ENCODE measurements at places on chromosomes 5 and 9.

GRCh38 chr5:175778951-175779503 lies 92.4 kb upstream of the CPLX2 start:
- no peak for DNase-seq

- DNase-seq: no peak
These were observed 12.4 kb downstream of the PTTG1 start for GRCh38 chr5:160434022-160434531.

DNA sequence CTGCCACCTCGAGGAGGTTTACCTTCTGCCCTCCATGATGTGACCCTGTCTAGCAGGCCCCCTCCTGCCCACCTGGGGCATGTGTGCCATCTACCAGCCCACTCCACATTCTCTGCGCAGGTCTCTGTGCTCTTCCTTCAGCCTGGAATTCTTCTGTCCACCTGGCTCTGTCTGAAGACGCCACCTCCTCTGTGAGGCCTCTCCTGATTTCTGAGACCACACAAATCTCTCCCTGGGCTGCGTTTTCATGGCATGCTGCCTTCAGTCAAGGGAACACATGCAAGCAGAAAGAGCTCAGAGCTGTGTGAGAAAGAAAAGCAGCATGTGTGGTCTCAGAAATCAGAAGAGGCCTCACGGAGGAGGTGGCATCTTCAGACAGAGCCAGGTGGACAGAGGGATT lies 22.1 kb downstream of the FOXE1 start:
- DNase-seq: no peak

GRCh38 chr5:123000731-123001130 lies 35.8 kb downstream of the PPIC start:
- no peak for DNase-seq

DNA sequence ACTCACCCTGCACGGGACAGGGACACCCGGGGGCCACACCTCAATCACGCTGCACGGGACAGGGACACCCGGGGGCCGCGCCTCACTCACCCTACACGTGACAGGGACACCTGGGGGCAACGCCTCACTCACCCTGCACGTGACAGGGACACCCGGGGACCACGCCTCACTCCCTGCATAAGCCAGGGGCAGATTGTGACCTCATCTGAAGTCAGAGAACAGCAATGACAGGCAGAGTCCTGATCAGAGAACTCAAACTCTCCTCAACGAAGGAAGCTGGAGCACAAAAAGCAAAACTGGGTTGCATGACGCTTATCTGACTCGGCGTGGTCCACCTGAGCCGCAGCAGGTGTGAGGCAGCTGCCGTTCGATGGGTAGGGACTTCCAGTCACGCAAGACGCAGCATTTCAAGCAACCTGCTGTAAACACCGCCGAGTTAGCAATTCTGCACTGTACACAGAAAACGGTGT lies 3.2 kb downstream of the TERT start:
- DNase-seq: no peak

GRCh38 chr5:61052882-61053281 lies 107.9 kb downstream of the NDUFAF2 start:
- DNase-seq: peak; percentile 85

- DNase-seq: no peak
These were observed 261.8 kb downstream of the CTNND2 start for GRCh38 chr5:11642438-11642837.

GRCh38 chr5:179906294-179906794 lies 1.4 kb downstream of the TBC1D9B start:
- no peak for DNase-seq

DNA sequence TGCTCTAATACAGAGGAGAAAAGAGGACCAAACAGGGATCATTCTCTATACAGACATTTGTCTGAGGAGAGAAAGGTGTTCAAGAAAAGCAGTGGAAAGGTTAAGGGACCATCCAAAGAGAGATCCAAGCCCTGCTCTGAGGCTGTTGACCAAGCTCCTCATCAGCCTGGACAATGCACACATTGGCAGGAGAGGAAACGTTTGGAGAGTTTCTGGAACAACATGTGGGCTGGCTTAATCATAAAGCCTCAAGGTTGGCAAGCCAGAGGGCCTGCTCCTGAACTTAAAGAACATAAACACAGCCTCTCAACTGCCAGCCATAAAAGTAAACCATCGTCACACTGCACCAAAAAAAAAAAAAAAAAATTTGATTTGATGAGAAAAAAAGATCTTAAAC lies 184.4 kb upstream of the SLC12A2 start:
- DNase-seq: no peak

DNA sequence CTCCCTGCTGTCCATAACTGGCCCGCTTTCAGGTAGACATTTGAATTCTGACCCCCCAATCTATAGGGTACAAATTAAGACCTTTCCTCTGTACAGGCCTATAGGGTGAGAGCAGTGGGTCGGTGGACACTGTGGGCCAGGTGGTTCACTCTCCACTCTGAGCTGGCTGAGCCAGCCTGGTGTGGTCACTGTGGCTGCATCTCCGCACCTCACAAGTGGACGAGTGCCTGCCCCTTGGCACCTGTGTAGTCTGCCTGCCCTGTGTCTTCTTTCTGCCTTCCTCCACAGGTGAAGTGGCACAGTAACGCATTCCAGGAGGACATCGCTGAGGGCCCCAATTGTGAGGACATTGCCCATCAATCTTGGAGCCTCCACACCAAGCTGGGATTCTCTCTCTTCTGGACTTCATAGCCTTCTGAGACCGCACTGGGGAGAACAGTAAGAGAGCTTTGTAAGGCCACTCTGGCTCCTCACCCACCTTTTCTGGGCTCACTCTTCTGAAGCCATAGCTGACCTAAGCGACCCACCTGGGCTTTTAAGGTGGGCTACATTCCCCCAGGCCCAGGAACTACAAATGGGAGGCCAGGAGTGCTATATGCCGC lies 33.5 kb upstream of the JADE2 start:
- DNase-seq: no peak

DNA sequence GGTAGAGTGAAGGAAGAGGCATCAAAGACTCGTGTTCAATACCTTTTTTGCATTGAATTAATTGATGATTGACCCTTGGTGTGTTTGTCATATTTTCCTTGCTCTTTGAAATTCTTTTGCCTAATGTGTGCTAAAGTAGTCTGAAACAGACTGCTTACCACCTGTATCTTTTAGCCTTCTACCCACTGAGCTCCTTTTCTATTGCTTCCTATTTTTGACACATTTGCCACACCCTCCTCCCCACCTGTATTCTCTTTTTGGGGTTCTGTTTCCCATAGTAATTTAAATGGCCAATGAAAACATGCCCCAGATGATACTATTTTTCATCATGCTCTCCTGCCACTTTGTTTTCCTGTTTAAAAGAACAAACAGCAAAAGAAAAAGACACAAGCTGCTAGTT lies 78.5 kb downstream of the ZCCHC7 start:
- no peak for DNase-seq

GRCh38 chr5:14174230-14174636 lies 31.1 kb downstream of the TRIO start:
- peak; percentile 64 for DNase-seq

DNA sequence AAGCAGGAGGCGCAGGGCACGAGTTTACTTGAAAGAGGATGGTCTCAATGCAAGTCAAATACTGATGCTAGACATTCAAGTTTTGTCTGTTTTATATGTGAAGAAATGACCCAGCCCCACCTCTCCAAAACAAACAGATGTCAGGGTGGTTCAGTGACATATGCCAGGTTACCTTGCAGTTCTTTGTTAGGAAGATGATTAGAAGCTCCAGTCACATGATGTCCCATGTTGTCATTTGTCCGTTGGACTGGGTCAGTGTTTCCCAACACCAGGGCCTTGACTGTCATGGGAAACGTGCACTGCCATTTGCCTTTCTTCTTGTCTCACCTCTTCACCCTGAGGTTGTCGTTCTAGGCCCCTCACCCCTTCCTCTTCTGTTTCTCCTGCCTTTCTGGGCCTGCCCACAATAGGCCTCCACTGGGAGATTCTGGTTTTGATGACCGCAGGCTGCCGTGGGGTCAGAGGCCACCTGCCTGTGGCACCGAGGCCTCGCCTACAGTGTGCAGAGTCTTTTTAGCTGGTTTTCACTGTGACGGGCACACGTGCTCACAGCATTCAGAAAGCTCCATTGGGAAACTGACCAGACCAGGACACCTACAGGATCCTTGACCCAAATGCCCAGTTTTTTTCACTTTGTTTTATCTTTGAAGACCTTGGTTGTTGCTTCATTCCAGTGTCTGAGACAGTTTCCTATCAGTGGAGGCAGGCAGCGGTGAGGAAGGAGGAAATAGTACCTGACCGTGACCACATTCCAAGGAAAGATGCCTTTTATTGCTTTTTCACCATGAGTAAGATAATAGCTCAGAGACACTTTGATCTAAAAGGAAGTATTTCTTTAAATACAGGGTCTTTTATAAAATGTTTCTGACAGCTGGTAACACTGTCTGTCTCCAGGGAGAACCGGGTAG lies 123.1 kb downstream of the PIP5K1B start:
- no peak for DNase-seq

- no peak for DNase-seq
These were observed 471.2 kb downstream of the TAF11L14 start for GRCh38 chr5:18105449-18105848.

- DNase-seq: no peak
These were observed 25.9 kb downstream of the MAT2B start for GRCh38 chr5:163531272-163531671.

- DNase-seq: no peak
These were observed 58.8 kb downstream of the MARCHF3 start for GRCh38 chr5:126971455-126972031.

GRCh38 chr5:10876006-10876744 lies 115.1 kb upstream of the DAP start:
- no peak for DNase-seq

DNA sequence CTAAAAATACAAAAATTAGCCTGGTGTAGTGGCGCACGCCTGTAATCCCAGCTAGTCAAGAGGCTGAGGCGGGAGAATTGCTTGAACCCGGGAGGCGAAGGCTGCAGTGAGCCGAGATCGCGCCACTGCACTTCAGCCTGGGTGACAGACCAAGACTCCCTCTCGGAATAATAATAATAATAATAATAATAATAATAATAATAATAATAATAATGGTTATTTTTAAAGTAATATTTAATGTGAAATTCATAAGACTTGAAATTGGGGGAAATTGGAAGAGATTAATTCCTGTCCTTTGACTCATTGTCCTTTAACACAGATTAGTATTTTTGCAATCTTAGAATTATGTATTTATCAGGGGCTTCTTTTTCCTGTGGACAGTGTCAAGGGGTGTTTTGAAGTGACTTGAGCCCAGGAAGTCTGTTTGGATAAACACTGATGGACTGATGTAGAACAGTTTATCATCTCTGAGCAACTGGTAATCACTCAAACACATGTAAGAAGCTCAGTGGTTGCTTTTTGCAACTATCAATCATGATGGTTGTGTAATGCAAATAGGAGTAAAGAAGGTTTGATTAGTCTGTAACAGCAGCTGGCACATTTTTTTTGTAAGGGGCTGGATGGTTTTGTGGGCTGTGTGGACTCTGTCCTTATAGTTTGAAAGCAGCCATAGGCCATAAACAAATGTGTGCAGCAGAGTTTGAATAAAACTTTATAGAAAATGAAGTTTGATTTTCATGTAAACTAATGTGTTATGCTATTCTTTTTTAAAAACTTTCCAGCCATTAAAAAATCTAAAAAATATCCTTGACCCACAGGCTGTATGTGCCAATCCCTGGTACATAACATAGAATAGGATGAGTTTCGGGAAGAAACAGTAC lies 93.5 kb downstream of the F2RL2 start:
- no peak for DNase-seq

DNA sequence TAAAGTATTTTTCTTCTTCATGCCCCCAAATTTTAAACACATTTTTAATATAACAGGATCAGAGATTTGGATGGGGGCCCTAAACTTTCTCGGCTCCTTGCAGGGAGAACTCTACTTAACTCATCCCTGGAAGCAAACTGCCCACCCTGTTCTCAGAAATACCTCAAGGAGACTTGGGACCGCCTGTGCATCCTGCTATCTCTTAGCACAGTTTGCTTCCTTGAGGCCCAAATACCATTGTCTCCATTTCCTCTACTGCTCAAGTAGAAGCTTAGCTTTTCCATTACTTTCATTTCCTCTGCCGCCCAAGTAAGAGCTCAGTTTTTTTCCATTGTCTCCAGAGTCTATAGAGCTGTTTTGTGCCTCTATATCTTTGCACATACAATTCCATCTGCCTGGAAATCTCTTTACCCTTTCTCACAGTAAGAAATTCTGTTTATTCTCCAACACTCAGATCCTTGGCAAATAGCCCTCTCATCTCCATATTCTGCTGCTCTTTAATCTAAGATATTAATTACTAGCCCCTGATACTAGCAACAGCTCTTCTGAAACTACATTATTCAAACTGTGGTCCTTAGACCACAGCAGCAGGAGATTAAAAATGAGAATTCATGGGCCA lies 137.8 kb downstream of the CEMIP2 start:
- no peak for DNase-seq

GRCh38 chr5:94853120-94853519 lies 234.7 kb downstream of the SLF1 start:
- no peak for DNase-seq

- peak; percentile 95 for DNase-seq
These were observed 158.9 kb downstream of the ADAMTSL1 start for GRCh38 chr9:18632632-18633403.

DNA sequence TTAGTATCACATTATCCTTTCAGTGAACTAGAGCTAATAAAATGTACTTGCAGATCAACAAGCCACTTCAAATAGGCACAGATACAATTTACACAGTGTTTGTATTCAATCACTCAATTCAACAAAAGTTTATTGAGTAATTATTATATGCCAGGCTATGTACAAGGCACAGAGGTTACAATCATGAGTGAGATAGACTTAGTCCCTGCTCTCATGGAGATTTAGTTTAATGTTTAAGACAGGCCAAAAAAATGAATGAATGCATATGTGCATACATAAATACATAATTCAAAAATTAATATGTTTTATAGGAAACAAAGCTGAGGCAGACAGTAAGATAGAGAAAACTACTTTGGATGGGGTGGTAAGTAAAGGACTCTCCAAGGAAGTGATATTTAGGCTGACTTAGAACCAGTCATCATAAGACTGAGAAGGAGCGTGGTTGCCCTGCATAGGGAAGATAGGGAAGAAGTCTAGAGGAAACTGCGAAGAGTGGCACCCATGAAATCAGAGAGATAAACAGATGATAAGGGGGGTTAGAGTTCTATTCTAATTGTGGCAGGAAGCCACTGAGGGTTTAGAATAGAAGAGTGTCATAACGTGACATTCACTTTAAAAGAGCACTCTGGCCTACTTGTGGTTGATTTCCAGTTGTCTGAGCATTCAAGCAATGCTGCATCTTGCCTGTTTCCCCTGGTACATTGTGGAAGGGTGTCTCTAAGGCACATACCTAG lies 49.7 kb upstream of the GRAMD2B start:
- peak; percentile 60 for DNase-seq

DNA sequence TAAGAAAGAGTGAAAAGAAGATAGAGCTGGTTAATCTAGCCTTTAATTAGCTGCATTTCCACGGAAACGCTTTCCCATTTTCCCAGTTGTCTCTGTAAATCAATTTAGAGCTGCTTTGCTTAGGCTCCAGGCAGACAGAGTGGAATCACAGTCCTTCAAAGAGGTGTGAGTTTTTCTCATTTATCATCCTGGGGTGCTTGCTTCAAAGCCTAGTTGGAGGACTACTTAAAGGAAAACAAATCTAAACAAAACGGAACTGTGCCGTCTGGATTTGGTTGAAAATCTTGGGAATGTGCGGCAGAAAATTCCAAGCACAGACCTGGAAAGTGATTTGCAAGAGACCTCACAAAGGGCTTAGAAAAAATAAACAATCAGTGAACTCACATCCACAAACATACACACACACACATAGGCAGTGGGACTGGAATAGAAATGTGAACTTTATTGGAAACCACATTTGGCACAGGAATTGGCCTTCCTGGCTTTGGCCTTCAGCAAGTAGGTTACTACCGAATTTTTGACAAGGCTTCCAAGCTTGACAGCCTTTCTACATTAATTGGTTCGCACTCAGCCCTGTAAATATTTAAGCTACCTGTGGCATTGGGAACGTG lies 235.2 kb upstream of the SLC24A2 start:
- DNase-seq: peak; percentile 19

Data from choroid plexus epithelial cell (primary cell).